Esophagus mucosa (tissue), 1 donor: ENCODE measurements at places on chromosomes 1 and 21. TPM values are rescaled to one million over a fixed set of nuclear protein-coding genes. Genes with fewer than 3 reads are reported as not detected.

The UBE2U gene
- not detected for total RNA-seq

The CELA3A gene
- not detected for total RNA-seq

The LY9 gene
- total RNA-seq = 0.20 TPM

The SPRR4 gene
- total RNA-seq = not detected

The GRIK3 gene
- 0.04 TPM for total RNA-seq

The IVNS1ABP gene
- total RNA-seq = 52.8 TPM

The ZBTB37 gene
- 5.0 TPM for total RNA-seq

The RLF gene
- total RNA-seq = 10.0 TPM

The SLC6A17 gene
- 0.28 TPM for total RNA-seq

The S100A1 gene
- 0.44 TPM for total RNA-seq

The HSF2BP gene
- 0.92 TPM for total RNA-seq

The FCRL1 gene
- 1.2 TPM for total RNA-seq

The PUSL1 gene
- total RNA-seq = 23.0 TPM

The RAVER2 gene
- total RNA-seq = 6.1 TPM

The PRKAA2 gene
- 0.44 TPM for total RNA-seq

The KRTAP7-1 gene
- not detected for total RNA-seq

The WNT3A gene
- total RNA-seq = 0.44 TPM

The OR2L8 gene
- total RNA-seq = not detected

The ADAMTSL4 gene
- total RNA-seq = 42.9 TPM

The HENMT1 gene
- 2.2 TPM for total RNA-seq

The NFASC gene
- 12.2 TPM for total RNA-seq

The GJA8 gene
- total RNA-seq = not detected

The ADAMTS4 gene
- 1.3 TPM for total RNA-seq

The FCRLB gene
- 0.72 TPM for total RNA-seq

The RAB42 gene
- total RNA-seq = 0.40 TPM

The PDZK1IP1 gene
- 273 TPM for total RNA-seq

The VWA1 gene
- total RNA-seq = 29.4 TPM

The STX12 gene
- total RNA-seq = 45.6 TPM

The OR10J1 gene
- total RNA-seq = not detected

The CA6 gene
- not detected for total RNA-seq

The ZNF695 gene
- total RNA-seq = 1.6 TPM

The NTMT2 gene
- not detected for total RNA-seq

The OR6N1 gene
- total RNA-seq = not detected

The ZC3H11A gene
- total RNA-seq = 38.6 TPM

The SLC25A34 gene
- total RNA-seq = 0.68 TPM

The CD5L gene
- not detected for total RNA-seq

The SPOCD1 gene
- total RNA-seq = 0.68 TPM

The NUDT4B gene
- total RNA-seq = not detected
